ENCODE measurements at places on chromosomes 13 and 19.

- no peak for DNase-seq
Observed at GRCh38 chr19:4234862-4235201, 5.5 kb downstream of the EBI3 start.

DNA sequence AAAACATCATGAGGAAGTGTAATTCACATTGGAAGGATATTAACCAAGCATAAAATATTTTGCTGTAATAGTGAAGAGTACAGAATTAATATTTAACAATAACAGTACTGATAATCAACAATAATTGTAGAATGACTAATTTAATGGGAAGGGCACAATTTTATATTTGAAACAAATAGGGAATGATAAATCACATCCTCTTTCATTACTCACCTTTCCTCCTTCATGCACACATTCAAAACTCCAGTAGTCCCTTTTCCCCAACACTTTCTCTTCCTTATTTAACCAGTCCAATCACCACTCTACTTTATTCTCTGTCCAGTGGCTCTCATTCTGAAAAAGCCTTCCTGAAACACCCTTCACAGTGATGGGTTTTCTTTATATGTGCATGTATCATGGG is 110.8 kb upstream of the POSTN start:
- DNase-seq = no peak

DNA sequence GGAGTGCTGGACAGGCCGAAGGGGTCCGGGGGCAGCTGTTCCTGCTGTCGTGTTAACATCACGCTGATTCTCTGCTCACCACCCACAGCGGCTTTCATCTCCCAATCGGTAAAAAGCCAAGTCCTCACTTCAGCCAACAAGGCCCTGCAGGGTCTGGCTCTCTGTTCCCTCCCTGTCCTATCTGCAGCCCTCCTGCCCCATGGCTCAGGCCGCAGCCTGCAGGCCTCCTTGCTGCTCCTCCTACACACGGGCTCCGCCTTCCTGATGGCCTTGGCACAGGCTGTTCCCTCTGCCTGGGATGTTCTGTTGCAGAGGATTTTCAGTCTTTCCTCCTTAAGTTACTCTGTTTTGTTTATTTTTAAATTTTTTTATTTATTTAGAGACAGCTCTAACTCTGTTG is 22.2 kb downstream of the FUZ start:
- DNase-seq = no peak

GRCh38 chr13:99832347-99832746 is 139.2 kb downstream of the ZIC5 start:
- no peak for DNase-seq

DNA sequence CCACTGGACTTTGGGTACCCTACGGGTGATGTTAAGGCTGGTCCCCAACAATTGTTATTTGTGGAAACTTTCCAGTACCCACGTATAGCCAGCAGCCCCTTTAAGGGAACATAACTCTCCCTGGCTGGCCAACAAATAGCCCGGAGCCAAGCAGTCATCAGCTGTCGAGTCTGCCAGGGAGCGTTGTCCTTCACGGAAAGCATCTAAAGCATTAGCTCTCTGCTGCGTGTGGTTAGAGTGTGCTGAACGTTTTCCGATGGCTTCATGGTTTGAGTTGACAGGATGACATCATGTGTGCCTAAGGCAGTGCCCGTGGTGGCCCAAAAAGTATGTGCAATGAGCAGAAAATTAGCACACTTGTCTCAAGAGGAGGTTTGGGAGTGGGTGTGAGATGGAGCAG is 3.3 kb upstream of the ZNF556 start:
- DNase-seq = no peak

GRCh38 chr13:106691861-106692260 is 123.9 kb upstream of the ARGLU1 start:
- no peak for DNase-seq

- no peak for DNase-seq
Observed at GRCh38 chr19:9296336-9296735, 13.3 kb downstream of the ZNF699 start.

DNA sequence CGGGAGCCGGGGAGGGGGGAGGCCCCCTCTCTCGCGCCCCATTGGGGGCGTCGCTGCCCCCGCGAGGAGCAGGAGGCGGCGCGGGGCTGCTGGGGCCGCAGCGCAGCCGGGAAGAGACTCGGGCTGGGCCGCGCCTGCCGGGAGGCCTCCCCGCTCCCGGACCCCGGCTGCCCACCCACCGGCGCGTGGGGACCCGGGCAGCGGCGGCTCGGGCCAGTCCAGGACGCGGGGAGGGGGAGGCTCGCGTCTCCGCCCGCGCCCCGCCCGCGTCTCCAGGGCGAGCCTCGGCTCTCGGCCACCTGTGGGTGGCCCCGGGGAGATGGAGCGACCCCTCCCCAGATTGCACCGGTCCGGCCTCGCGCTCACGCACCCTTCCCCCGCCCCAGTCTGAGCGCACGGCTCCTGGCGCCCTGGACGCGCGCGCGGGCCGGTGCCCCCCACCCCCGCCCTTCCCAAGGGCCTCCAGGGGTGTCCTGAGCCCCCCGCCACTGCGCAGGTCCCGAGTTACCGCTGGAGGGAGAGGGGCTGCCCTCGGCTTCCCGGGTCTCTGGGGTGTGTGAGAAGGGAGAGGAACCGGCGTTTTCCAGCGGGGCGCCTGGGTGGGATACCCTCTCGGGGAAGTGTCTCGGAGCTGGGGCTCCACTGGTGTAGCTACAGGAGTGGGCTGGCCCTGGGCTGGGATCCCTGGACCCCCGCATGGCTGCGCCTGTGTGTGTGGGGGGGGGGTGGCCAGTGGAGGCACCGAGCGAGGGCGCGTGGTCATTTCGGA is 645 bp downstream of the PALM start:
- no peak for DNase-seq

GRCh38 chr19:3359919-3360420 is 6.4 kb upstream of the NFIC start:
- DNase-seq = no peak

GRCh38 chr13:55816976-55817601 is 1323.6 kb upstream of the PRR20A start:
- no peak for DNase-seq

GRCh38 chr13:23915308-23915707 is 18.0 kb upstream of the C1QTNF9B start:
- no peak for DNase-seq
